Ammon's horn (tissue), 1 donor: ENCODE measurements at places on chromosomes 13 and 19.

- no peak for DNase-seq
These were observed 28.6 kb downstream of the AKT2 start for GRCh38 chr19:40256512-40256911.

DNA sequence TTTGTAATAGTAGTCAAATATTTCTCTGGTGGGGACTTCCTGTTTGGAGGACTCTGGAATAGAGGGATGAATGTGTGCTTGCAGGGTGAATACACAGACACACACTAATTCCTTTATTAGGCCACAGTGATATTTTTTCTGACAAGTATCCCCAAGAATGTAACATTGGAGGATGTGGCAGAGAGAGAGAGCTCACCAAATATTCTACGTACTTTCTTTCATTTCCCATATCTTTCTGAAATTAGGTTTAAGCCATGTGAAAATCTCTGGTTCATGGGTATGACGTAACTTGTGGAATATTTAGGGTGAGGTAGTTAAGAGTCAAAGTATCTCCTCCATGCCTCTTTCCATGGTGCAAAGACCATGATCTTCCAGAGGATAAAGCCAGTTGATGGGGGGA is 463.4 kb downstream of the DIAPH3 start:
- no peak for DNase-seq

GRCh38 chr19:54253331-54254194 is 3.5 kb downstream of the LILRB5 start:
- no peak for DNase-seq

GRCh38 chr13:107203146-107203847 is 635.4 kb upstream of the ARGLU1 start:
- DNase-seq = no peak

GRCh38 chr13:52811841-52812240 is 36.6 kb downstream of the PCDH8 start:
- no peak for DNase-seq

DNA sequence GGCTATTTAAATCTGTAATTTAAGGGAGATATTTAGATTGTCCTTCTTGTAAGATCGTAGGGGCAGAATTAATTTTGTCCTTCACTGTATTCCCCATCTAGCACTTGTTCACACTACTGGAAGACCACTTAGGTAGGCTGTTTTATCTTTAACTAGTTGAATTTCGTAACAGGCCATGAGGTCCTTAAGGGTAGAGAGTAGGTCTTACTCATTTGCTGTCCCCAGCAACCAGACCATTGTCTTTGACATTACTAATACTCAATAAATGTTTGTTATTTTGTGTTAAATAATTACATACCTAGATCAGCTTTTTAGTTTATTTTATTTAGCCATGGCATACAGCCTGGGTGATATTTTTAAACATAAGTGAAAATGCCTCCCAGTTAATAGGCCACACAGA is 177.1 kb downstream of the PCCA start:
- DNase-seq = no peak

DNA sequence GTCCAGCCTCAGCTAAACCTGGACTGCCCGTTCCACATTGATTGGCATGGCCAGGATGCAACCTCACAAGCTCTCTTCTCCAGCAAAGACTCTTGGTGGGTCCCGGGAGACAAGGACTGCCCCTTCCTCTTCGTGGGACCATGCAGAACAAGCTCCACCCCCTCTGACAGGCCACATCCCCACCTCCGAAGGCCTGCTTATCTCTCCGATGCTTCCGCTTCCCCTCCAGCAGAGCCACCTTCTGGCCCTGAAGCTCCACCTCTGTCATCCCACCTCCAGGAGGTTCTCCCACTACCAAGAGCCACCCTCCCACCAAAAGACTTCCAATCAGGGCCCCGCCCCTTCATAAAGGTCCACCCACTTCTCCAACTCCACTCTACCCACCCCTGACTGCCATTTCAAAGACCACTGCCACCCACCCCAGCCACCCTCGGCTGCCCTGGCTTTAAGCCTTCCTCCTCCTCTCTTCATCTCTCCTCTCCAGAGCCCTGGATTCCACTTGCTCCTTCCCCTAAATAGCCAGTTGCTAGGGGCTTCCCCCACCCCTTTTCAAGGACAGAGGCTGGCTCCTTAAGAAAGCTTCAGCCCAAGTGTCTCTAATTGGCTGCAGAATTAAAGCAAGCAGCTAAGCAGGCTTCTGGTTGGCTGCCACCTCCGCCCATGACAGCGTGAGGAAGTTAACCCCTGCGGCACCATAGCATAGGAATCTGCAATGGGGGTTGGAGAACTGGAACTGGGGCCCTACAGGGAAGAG is 9.9 kb downstream of the LRFN1 start:
- DNase-seq = peak; percentile 73

- DNase-seq = peak; percentile 21
These were observed at the start of gene RASGRP4 for GRCh38 chr19:38425810-38426466. RASGRP4 (minus strand) TSS chr19:38426219; CDS start chr19:38426091, 128 bp downstream.

GRCh38 chr19:16074488-16075365 is 1.6 kb upstream of the TPM4 start:
- no peak for DNase-seq

- no peak for DNase-seq
These were observed 4.1 kb downstream of the KLK2 start for GRCh38 chr19:50877338-50877737.

DNA sequence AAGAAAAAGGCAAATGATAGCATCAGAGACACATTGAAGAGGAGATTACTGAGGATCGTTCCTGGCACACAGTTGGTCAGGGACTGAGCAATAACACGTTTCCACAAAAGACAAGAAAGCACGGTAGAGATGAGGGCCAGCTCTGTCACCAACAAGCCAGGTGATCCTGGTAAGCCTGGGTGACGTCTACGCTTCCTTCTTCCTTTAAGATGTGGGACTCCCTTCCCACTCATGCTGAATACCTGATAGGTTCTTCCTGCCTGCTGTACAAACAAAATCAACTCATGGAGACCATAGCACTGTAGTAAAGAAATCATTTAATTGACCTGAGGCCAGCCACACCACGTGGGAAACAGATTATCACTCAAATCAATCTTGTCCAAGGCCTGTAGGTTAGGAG is 19.7 kb upstream of the COG3 start:
- no peak for DNase-seq

GRCh38 chr13:64276232-64276631 is 2860.6 kb upstream of the PCDH20 start:
- DNase-seq = no peak

DNA sequence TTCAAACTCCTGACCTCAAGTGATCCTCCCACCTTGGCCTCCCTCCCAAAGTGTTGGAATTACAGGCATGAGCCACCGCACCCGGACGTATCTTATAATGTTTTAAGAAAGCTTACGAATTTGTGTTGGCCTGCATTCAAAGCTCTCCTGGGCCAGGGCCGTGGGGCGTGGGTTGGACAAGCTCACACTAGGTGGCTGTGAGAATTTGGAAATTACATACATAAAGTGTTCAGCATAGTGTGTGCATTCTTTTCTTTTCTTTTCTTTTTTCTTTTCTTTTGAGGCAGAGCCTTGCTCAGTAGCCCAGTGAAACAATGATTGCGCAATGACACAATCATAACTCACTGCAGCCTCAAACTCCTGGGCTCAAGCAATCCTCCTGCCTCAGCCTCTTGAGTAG is 2.6 kb downstream of the ZSWIM4 start:
- no peak for DNase-seq

DNA sequence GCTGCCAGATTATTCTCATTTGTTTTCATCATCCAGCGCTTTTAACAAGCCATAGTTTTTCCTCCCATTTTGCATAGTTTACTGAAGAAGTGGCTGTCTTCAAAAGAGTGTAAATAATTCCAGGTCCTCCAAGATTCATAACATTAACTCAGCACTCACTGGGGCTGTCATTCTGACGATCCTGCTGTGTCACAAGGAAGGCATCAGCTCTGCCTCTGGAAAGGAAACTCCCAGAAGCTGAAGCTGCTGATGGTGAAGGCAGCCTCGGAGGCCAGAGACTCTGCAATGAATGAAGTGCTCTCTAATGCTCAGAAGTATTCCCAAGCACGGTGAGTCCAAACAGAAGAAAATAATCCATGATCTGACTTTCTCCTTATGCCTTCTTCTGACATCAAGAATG is 60.0 kb downstream of the FLT1 start:
- no peak for DNase-seq

DNA sequence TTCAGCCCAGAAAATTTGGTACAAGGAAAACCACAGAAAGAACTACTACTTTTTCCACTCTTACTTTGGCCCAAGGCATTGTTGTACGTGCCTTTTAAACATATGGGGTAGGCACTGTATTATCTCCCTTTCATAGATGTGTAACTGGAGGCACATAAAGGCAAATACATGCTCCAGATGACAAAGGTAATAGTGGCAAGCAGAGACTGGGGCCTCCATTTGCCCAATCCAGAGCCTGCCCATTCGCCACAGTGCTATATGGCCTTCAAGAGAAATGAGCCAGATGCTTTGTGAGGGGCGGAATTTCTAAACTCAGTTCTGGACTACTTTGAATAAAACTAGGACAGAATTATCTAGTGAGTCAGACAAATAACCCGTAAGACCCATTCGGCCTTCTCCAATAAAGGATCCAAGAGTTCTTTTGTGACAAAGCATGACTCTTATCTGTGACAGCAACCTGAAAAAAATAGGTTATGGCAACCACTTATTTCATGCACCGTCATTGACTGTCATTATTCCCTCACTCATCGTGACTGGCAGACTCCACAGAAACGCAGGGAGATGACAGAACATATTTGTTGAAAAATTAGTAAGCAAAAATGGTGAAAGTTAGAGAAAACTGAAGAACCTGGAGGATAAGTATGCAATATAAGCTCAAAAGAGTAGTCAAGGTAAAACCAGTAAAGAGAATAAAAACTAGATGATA is 712.0 kb upstream of the GPC6 start:
- DNase-seq = no peak

DNA sequence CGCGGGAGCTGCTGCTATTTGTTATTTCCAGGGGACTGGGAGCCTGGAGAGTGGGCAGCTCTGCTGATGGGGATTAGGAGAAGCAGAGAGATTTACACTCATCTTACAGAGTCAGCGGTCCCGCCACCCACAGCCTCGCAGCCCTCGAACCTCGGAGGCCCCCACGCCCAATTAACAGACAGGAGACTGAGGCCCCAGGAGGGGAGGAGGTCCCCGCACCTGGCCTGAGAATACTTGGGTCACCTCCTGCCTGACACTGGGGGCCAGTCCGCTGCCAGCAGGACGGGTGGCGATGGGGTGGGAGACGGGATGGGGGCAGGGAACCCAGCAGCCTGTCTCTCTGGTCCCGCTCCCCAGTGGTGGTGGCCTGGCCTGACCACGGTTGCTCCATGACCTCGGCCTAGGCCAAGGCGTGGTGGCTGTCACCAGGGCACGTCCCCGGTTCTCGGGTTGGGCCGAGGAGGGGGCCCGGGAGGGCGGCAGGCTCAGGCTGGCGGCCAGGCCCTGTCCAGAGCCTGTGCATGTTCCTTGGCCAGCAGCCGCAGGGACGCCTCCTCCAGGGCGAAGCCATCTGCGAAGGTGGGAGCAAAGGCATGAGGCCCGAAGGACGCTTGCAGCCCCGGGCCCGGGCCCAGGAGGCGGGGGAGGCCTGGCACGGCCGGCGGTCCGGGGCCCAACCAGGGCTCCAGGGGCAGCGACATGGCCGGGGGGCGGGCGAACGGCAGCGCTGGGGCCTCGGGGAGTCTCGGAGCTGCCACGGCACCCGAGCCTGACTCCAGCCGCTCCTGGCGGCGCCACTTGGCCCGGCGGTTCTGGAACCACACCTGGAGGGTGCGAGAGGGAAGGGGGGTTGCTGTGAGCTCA is 1.7 kb downstream of the RAX2 start:
- no peak for DNase-seq

DNA sequence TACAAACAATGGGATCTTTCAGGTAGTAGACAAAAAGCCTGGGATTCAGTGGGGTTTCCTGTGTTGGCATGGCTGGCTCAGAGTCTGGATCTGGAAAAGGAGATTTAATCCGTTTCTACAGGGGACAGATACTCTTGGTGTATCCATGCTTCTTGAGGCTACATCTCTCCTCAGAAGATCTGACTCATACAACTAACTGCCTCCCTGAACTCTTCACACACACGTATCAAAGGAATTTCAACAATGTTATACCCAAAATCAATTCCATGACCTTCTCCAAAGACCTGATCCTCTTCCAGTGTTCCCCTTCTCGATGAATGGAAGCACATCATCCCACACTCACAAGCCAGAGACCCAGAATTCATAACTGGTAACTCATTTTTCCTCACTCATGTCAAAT is 435.3 kb upstream of the NBEA start:
- no peak for DNase-seq

- DNase-seq = no peak
These were observed 3.8 kb upstream of the ACTL9 start for GRCh38 chr19:8702350-8702749.

GRCh38 chr19:719636-720344 is 11.1 kb downstream of the PALM start:
- DNase-seq = peak; percentile 50

DNA sequence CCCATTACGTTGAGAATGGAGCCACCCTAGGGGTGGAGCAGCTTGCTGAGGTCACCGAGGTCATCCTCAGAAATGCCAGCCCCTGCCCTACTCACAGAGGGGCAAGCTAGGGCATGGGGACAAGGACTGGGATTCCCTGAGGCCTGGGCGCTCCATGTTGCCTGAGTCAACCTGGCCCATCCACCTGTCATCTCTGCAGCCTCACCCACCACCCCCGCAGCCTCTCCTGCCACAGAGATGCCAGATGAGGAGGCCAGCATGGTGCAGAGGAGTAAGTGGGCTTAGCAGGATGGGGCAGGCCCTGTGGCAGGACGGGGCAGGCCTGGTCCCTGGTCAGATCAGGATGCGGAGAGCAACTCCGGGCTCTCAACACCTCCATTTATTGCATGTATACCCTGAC is 9.5 kb downstream of the NKPD1 start:
- DNase-seq = no peak

DNA sequence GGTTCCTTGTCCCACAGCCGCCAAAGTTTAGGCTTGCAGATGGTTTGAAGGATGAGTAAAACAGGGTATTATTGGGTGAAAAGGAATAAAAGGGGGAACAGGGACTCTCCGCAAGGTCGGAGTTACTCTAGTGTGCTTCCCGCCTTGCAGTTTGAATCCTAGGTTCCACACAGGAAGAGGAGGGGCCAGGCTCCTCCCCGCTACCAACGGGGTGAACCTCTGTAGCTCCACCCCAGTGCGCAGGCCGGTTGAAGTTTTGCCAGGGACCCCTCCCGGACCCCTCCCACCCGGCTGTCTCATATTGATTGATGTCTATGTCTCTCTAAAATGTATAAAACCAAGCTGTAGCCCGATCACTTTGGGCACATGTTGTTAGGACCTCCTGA is 11.6 kb upstream of the GTF2F2 start:
- DNase-seq = no peak

DNA sequence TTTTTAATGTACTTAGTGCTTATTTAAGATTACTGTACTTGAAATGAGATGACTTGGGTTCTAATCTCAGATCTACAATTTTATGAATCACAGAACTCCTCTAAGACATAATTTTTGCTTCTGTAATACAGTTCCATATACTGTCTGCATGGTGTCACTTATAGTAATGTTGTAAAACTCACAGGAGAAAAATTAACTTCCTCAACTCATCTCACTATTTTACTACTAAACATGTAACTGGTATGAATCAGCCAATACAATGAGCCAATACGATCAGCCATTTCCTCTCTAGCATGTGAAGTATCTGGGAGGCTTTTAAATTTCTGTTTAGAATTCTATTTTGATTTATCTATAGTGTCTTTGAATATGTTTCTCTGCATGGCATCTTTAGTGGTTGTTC is 85.3 kb downstream of the NHLRC3 start:
- no peak for DNase-seq
